ENCODE measurements at places on chromosomes 13 and 19. TPM values are rescaled to one million over a fixed set of nuclear protein-coding genes. Genes with fewer than 3 reads are reported as not detected.

Gene PLIN4
- total RNA-seq: not detected

Gene ICAM5
- 0.60 TPM for total RNA-seq

Gene LILRA5
- not detected for total RNA-seq

Gene ARHGEF1
- 1,338 TPM for total RNA-seq

Gene IZUMO2
- total RNA-seq: not detected

Gene UPK1A
- total RNA-seq: 0.47 TPM

Gene CEACAM5
- 1.0 TPM for total RNA-seq

Gene NLRP12
- total RNA-seq: not detected

Gene ZNF324
- 33.2 TPM for total RNA-seq

Gene UNC13A
- total RNA-seq: 0.13 TPM

Gene SIGLEC5
- total RNA-seq: not detected

Gene PBX4
- total RNA-seq: 48.3 TPM

Gene ZNF682
- total RNA-seq: 9.0 TPM

Gene CEACAM3
- not detected for total RNA-seq

Gene CLEC17A
- 5.2 TPM for total RNA-seq

Gene NKPD1
- 0.95 TPM for total RNA-seq

Gene SAE1
- total RNA-seq: 54.5 TPM

Gene ADGRE1
- 3.7 TPM for total RNA-seq

Gene TEX101
- not detected for total RNA-seq
